GDM1 (cell line): ENCODE measurements at places on chromosomes 11 and 22.

- DNase-seq = no peak
Observed at GRCh38 chr22:21590809-21591641, 23.5 kb downstream of the UBE2L3 start.

- no peak for DNase-seq
Observed at GRCh38 chr11:106684944-106685343, 333.3 kb downstream of the GUCY1A2 start.

GRCh38 chr11:86629045-86629706 is 43.2 kb downstream of the ME3 start:
- DNase-seq = no peak

- DNase-seq = no peak
Observed at GRCh38 chr22:17234144-17234623, 14.9 kb upstream of the ADA2 start.

DNA sequence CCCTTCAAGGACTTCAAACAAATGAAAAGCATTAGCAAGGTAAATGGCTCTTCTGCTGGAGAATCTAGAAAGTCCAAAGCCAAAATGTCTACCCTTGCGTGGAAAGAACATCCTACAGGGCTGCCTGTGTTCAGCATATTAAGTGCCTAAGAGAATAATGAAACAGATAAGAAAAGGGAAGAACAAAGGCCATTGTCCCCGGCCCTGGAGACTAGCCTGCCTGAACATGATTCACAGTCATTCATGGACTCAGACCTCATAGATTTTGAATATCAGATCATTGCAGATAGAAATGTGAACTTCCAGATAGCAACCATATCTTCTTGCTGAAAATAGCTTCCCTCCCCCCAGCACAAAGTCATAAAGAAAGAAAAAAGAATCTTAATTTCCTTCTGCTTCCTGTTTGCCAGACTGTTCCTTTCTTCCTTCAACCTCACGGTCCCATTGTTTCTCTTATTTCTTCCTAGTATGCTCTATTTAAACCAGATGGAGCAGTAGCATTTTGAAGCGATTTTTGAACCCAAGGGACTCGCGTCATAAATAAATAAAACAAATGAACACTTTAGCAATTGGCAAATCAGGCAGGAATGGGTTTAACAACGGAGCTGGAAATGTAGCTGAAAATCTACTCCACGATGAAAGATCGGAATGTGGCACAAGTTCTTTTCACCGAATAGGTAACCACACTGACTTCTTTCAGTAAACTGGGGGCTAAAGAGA is 408.2 kb upstream of the CCDC90B start:
- no peak for DNase-seq

- DNase-seq = no peak
Observed at GRCh38 chr22:20437613-20438426, at the start of gene SCARF2. Gene SCARF2 (minus strand): TSS chr22:20437825. CDS start chr22:20437754, 71 bp downstream.

DNA sequence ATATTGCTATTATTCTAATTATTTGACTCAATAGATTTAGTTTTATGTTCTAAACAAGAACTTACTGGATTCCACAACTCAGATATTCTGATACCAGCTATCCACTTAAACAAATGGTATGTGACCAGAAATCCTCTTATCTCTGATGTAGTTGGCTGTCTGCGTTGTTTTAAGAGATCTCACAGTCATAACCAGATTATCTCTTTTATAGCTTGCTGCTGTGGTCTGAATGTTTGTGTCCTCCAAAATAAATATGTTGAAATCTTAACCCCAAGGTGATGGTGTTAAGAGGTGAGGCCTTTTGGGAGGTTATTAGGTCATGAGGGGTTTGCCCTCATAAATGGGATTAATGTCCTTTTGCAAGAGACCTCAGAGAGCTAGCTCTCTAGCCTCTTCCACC is 12.7 kb downstream of the ANKRD42 start:
- no peak for DNase-seq

- DNase-seq = no peak
Observed at GRCh38 chr11:118912742-118913410, 12.8 kb downstream of the BCL9L start.

- DNase-seq = no peak
Observed at GRCh38 chr11:102399189-102399588, 52.2 kb downstream of the BIRC2 start.

DNA sequence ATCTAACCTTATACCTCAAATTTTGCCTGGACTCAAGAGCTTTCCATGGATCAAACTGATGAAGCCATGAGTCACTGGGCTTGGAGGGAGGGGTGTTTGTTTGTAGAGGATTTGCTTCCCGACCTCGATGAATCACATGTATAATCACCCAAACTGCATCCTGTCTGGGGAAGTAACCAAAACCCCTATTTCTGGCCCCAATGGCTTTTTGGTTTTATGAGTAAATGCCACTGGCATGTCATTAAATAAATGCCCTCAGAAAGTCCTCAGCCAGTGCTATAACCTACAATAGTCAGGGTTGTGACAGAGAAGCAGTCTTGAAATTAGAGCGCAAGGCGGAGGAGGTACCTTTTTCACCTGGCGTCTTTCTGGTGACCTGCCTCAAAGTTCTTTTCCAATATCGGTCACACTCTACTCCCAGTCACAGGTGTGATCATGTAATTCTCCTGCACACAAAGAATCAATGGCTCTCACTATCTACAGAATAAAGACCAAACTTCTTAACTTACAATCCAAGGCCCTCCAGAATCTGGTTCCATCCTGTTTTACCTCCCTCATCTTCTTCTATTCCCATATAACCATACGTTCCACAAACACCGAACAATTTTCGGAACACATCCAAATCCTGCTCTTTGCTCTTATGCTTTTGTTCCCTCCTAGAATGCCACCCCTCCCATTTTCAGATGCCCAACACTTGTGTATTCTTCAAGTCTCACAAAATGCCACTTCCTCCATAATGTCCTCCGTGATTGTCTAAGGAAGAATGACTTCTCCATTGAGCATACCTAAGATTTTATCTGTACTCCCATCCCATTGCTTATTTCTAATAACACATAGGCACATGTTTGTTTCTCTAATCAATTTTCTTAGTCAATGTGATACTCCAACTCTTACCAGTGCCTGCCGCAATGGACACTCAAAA is 81.3 kb upstream of the BLID start:
- no peak for DNase-seq

DNA sequence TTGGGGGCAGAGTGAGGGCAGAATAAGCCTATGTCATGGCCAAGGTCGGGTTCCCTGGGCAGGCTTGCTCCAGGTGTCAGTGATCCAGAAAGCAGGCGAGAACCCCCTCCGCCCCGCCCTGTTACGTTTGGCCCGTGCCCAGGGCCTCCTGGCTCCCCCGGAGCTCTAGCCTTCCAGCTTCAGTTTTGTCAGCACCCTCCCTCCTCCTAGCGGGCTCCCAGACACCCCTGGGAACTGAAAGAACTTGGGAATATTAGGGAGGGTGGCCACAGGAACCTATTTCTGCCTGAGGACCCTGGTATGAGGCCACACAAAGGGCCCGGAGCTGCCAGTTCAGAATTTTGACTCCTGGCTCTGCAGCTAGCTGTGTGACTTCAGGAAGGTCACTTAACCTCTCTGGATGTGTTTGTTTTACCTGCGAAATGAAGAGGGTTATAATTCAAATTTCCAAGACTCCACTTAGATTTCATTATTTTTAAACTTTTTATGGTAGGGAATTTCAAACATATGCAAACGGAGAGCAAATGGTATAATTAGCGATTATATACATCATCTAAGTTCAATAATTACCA is 1.2 kb downstream of the TUBA8 start:
- DNase-seq = no peak

DNA sequence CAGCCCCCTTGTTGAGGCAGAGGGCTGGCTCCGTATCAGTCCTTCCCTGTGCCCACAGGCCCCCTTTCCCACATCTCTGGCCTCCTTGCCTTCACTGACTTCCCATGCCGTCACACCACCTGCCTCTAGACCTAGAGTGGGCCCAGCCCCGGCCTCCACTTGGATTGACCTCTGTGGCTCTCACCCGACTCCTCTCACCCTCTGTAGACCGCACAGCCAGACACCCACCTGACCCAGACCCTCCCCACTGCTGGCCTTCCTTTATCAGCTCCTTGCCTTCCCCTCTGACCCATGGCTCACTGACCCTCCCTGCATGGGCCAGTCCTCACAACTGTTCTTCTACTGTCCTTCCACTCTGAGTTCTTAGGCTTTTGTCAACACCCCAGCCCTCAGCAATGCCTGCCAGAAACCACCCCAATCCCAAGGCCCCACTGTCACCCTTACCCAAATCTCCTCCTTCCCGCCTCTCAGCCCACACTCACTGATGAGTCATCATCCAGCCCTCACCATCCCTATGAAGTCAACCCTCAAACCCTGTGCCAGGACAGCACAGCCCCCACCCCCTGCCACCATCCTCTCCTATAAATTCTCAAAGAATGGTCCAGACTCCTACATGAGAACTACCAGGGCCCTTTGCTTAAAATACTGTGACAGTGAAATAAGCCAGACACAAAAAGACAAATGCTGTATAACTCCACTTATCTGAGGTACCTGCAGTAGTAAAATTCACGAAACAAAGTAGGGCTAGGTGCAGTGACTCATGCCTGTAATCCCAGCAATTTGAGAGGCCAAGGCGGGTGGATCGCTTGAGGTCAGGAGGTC is 53.4 kb downstream of the SCGB1A1 start:
- no peak for DNase-seq

DNA sequence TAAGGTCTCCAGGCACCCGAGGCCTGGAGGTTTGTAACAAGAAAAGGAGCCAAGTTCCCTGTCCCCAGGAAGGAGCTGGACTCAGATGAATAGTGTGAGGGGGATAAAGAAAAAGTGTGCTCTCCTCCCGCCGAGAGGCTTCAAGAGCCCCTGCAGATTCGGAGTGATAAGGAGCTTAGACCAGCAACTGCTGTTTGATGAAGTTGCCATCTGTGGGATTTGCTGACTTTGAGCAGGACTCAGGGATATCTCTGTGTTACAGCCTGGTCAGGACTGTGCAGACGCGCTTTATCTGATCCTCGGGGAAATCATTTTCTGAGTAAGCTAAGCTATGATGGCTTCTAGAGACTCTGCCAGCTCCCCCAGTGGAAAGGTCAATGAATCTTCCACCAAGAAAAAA is 1017.0 kb downstream of the TBC1D22A start:
- no peak for DNase-seq

DNA sequence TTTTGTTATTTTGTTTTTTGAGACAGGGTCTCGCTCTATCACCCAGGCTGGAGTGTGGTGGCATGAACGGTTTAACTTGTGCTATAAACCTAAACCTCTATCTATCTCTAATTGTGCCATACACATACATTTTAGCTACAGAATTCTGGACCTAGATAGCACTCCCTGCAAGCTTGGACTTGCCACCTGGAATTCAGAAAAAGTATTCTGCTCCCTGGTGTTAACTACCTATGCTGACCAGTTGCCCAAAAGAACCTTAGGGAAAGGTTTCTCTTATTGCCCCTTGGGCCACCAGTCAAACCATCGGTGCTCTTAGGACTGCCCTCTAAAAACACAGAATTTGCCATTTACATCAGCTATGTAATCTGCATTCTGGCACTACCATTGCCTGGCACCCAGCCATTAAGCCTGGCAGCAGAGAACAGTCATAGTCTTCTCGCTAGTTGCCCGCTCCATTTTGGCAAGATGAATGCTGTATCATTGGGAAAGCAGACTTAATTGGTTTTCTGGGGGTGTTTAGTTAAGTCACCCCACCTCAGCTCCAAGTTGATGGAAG is 55.3 kb downstream of the ETS1 start:
- no peak for DNase-seq

GRCh38 chr22:25021976-25022711 is 69.6 kb downstream of the KIAA1671 start:
- DNase-seq = no peak

DNA sequence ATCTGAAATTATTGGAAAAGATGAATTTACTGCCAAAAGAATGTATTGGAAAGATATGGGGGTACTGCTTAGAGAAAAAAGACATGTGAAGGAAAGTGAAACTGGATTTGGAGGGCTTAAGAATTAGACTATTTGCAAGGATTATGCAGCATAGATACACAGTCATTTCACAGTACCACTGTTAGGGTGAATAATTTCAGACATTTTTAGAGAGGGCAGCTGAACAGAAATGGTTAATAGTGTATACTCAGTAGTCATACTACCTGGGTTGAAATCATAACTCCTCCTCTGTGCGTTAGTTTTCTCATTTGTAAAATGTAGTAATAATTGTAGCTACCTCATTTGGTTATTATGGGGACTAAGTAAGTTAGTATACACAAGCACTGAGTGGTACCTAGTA is 33.0 kb downstream of the GAS2 start:
- no peak for DNase-seq

GRCh38 chr11:5688482-5688881 is 1.1 kb upstream of the TRIM22 start:
- no peak for DNase-seq

DNA sequence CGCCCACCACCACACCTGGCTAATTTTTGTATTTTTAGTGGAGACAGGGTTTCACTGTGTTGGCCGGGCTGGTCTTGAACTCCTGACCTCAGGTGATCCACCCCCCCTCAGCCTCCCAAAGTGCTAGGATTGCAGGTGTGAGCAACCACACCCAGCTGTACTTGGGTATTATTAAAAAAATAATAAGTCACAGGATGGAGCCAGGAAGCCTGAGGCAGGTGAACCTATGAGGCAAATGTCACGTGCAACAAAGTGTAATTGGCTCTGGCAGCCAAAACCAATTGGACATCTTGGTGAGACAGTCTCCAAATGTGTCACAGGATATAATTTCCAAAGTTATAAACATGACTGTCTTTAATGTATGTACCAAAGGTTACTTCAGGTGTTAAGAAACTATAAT is 24.0 kb upstream of the MALAT1 start:
- no peak for DNase-seq

GRCh38 chr22:43256569-43256968 is 69.6 kb upstream of the TTLL12 start:
- no peak for DNase-seq

DNA sequence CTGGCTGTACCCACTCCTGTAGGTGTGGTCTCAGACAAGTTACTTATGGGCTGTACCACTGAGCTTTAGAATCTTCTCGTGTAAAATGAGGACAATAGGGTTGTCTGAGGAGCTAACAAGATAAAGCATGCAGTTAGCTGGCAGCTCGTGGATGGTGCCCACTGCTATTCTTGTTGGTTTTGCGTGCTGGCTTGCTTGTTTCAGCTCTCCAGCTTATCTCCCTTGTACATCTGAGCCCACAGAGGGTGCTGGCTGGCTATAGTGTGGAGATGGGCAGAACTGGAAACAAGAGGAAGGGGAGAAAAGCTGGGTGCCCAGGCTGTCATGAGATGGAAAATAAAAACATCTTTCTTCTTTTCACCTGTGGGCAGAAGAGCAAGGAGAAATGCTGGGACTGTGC is 46.5 kb upstream of the GALNT18 start:
- no peak for DNase-seq
